Type B pancreatic cell (in vitro differentiated cells): ENCODE measurements at places on chromosomes 12 and 14. TPM values are rescaled to one million over a fixed set of nuclear protein-coding genes. Genes with fewer than 3 reads are reported as not detected.

GRCh38 chr14:54747616-54748015, 155.0 kb downstream of the GCH1 start:
- peaks cover 3% of the 10 kb centered on the region for H3K36me3 ChIP-seq
- no peak for DNase-seq
- H3K27me3 ChIP-seq, result no peaks in the 10 kb centered on the region
- H3K4me1 ChIP-seq, result no peaks in the 10 kb centered on the region

- no peaks in the 10 kb centered on the region for H3K36me3 ChIP-seq
- H3K4me3 ChIP-seq, result no peak overlapping the region
- peaks cover 9% of the 10 kb centered on the region for H3K4me1 ChIP-seq
- H3K27ac ChIP-seq, result peak overlapping the region; percentile 46
Observed at GRCh38 chr14:71289536-71289935, 382.3 kb downstream of the PCNX1 start.

DNA sequence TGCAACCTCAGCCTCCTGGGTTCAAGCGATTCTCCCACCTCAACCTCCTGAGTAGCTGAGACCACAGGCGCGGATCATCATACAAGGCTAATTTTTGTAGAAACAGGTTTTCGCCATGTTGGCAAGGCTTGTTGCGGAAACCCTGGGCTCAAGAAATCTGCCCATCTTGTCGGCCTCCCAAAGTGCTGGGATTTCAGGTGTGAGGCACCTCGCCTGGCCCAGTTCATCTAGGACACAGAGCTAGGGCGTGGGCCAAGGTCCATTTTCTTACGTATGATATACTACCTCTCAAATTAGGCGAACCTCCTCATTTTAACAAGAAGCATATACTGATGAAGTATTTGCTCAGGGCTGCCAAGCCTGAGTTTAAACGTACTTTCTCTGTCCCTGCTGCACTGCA, 2.1 kb downstream of the RPS29 start:
- DNase-seq, result no peak
- peaks cover 38% of the 10 kb centered on the region for H3K36me3 ChIP-seq
- peaks cover 34% of the 10 kb centered on the region for H3K4me1 ChIP-seq
- H3K27me3 ChIP-seq, result peaks cover 8% of the 10 kb centered on the region

- H3K36me3 ChIP-seq, result peaks cover under 1% of the 10 kb centered on the region
- no peak for DNase-seq
- peak overlapping the region; percentile 24 for H3K27ac ChIP-seq
- no peak overlapping the region for H3K4me3 ChIP-seq
- H3K27me3 ChIP-seq, result peaks cover 31% of the 10 kb centered on the region
Observed at GRCh38 chr12:3988519-3989217, 115.5 kb upstream of the PARP11 start.

- H3K4me1 ChIP-seq, result peaks cover 4% of the 10 kb centered on the region
- no peaks in the 10 kb centered on the region for H3K27me3 ChIP-seq
- H3K4me3 ChIP-seq, result no peak overlapping the region
- DNase-seq, result no peak
- no peak overlapping the region for H3K27ac ChIP-seq
Observed at GRCh38 chr14:60819575-60819974, 85.0 kb downstream of the MNAT1 start.

- peaks cover 37% of the 10 kb centered on the region for H3K36me3 ChIP-seq
- no peak overlapping the region for H3K27ac ChIP-seq
- no peak overlapping the region for H3K4me3 ChIP-seq
- DNase-seq, result no peak
- H3K27me3 ChIP-seq, result peaks cover 4% of the 10 kb centered on the region
- peaks cover 11% of the 10 kb centered on the region for H3K4me1 ChIP-seq
Observed at GRCh38 chr14:85566603-85567002, 36.7 kb downstream of the FLRT2 start.

- H3K4me3 ChIP-seq, result no peak overlapping the region
- no peaks in the 10 kb centered on the region for H3K27me3 ChIP-seq
- DNase-seq, result no peak
- no peak overlapping the region for H3K27ac ChIP-seq
- H3K4me1 ChIP-seq, result no peaks in the 10 kb centered on the region
Observed at GRCh38 chr14:97874394-97874793, 1077.2 kb downstream of the VRK1 start.

- no peak for DNase-seq
- H3K27me3 ChIP-seq, result peaks cover 3% of the 10 kb centered on the region
- no peaks in the 10 kb centered on the region for H3K36me3 ChIP-seq
- H3K27ac ChIP-seq, result no peak overlapping the region
- H3K4me3 ChIP-seq, result no peak overlapping the region
Observed at GRCh38 chr12:43540470-43540869, 11.5 kb downstream of the ADAMTS20 start.

The C14orf132 gene
- 29.2 and 57.4 TPM in 2 replicates for total RNA-seq

DNA sequence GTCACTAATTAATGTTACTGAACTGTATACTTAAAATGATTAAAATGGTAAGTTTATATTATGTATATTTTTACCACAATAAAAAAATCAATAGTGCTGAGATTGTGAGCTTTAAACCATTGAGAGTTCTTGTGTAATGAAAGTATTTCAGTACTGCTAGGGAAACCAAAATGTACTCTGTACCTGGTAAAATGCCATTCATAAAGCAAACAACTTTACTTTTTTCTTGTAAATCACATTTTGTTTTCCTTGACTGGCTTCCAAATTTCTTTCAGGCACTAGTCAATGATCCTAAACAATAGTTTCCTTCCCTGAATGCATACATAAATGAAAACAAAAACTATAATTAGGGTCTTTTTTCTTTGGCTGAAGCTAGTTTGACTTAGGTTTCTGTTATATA, 29.4 kb upstream of the SNRPF start:
- peaks cover 4% of the 10 kb centered on the region for H3K27me3 ChIP-seq
- no peaks in the 10 kb centered on the region for H3K36me3 ChIP-seq
- H3K4me3 ChIP-seq, result no peak overlapping the region

The DHRS7 gene
- 57.3 and 69.5 TPM in 2 replicates for total RNA-seq

The MYF5 gene
- not detected in 2 replicates for total RNA-seq

The KRT79 gene
- total RNA-seq, result not detected in 2 replicates

The KLRC4 gene
- total RNA-seq, result not detected in 2 replicates

The ARHGEF25 gene
- 4.7 and 34.6 TPM in 2 replicates for total RNA-seq

DNA sequence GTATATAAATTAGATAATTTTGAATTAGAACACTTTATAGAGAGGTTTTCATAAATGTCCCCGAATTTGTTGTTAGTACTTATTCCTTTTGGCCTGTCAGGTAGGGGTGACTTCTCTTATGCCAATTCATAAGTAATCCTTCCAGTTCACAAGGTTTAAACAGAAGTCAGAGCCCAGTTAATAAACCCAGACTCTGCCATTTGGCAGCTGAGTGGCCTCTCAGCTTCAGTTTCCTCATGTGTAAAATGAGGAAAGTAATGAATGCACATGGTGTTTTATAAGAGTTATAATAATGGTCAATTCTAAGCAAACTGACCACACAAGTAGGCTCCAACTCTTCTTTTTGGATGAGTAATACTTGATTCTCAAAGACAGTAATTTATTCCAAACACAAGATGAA, 10.3 kb downstream of the MTERF2 start:
- H3K36me3 ChIP-seq, result peaks cover 10% of the 10 kb centered on the region
- H3K27ac ChIP-seq, result no peak overlapping the region
- H3K4me1 ChIP-seq, result peaks cover 29% of the 10 kb centered on the region

DNA sequence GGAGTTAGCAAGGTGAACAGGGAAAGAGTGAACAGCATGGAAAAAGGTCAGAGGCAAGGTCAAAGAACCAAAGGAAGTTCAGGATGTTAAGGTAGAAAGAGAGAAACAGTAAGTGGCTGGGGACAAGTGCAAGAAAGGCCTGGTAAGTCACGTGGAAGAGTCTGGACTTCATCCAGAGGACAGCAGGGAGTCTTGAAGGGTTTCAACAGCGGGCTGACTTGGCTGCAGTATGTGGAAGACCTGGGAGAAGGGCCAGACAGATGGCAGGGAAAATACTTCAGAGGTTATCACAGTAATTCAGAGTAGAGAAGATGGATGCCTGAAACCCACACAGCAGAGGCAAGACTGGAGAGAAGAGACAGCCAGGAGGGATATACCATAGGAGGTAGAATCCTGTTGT, 34.0 kb downstream of the CIT start:
- peaks cover 6% of the 10 kb centered on the region for H3K4me1 ChIP-seq
- no peak overlapping the region for H3K4me3 ChIP-seq
- no peak overlapping the region for H3K27ac ChIP-seq
